ENCODE measurements at places on chromosomes 3 and 15.
A peak's percentile ranks its signal among the peaks of the same experiment; 100 is the strongest.

DNA sequence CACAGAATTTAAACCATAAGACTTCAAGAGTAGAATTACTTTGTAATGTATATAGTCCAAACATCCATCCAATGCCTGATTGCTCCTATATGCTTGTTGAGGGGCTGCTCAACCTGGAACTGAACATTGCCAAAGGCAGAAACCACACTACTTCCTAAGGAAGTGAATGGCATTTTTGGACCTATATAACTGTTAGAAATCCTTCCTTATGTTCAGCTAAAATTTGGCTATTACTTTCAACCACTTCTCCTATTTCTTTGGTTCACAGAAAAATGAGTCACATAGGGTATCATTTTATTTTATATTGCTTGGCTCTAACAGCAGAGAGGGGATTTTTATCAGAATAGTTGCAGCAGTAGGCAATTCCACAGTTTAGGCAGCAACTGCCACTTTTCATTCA lies 342.1 kb downstream of the SLC9A9 start:
- DNase-seq: no peak

DNA sequence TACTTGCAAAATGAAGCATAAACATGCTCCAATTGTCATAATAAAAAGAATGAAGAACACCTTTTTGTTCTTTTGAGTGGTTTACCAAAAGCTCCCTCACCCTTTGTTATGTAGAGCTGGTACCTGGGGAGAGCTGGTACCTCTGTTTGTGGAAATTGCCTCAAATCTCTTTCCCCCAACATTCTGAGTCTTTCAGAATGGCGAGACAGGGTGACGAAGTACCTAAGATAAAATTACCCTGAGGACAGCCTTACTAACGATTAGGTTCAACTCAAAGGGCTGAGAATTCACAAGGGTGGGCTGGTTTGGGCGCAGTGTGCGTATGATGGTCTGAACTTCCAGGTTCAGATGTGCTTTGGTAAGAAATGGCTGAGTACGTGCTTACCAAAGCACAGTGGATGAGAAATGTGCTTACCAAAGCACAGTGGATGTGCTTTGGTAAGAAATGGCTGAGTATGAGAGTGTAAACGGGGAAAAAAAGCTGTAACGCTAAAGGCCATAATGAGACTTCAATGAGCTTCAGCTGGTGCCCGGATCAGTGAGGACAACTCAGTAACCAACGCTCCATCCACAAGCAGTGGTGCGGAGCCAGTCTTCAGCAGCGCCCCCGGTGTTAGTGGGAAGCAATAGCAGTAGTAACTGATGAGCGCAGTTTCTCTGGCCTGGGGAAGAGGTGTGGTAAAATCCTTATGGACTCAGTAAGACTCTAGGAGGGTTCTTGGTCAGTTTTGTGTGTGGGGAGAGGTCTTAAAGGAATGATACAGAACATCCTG lies 72.3 kb upstream of the LRIG1 start:
- DNase-seq: no peak

GRCh38 chr15:39239562-39239961 lies 341.3 kb upstream of the THBS1 start:
- no peak for DNase-seq

DNA sequence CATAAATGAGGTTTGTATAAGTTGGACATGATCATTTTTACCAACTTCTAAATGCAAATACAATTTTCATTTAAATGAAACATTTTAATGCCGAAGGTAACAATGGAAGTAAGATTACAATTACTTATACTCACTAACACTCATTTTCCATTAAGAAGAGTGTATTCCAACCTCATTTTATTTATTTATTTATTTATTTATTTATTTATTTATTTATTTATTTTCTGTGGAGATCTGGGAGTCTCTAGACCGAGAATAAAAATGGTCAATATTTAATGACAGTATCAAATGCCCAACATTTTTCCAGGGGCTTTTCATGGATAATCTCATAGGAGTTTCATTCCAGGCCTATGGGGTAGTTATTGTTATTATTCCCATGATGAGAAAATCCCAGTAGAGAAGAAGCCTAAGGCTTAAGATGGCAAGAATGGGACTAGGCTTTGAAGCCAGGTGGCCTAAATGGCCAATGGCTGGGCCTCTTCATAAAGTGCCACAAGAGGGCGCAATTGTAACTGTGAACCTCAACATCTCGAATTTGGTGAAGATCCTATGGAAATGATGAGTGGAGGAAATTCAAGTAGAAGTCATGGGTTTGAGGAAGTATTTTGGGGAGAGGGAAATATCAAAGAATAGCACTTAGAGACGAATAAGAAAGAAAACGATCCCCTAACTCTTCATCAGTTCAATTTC lies 21.3 kb downstream of the VGLL3 start:
- DNase-seq: no peak

GRCh38 chr15:38877471-38877870 lies 312.9 kb upstream of the RASGRP1 start:
- DNase-seq: no peak

- no peak for DNase-seq
Measured at GRCh38 chr3:130085881-130086280, 4.2 kb downstream of the ALG1L2 start.

DNA sequence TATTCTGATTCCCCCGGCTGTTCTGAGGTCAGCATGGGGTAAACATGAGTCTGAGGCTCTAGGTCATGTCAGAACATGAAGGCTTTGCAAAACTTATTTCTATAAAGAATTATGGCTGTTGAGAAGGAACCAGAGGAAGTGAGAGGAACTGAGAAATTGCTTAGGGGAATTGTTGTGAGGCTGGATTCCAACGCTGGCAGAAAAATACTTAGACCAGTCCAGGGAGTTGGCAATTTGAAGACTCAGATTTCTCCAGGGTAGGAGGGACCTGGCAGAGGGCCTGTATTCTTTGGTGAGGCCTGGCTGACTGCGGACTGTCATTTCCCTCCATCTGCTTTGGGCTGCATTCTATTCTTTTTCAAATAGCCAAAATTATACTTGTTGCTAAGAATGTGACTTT lies 155.5 kb downstream of the PLD1 start:
- peak; percentile 48 for DNase-seq

- DNase-seq: no peak
Measured at GRCh38 chr3:50912746-50913145, 238.0 kb downstream of the DOCK3 start.

DNA sequence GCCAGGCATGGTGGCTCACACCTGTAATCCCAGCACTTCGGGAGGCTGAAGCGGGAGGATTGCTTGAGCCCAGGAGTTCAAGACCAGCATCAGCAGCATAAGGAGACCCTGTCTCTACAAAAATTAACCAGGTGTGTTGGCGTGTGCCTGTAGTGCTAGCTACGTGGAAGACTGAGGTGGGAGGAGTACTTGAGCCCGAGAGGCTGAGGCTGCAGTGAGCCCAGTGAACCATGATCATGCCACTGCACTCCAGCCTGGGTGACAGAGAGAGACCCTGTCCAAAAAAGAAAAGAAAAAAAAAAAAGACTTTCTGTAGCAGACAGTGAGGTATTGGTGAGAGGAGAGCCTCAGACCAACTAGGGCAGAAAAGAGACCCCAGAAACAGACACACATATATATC lies 263.8 kb downstream of the XXYLT1 start:
- DNase-seq: no peak

- peak; percentile 29 for DNase-seq
Measured at GRCh38 chr3:151675858-151676615, 57.7 kb upstream of the AADACL2 start.

DNA sequence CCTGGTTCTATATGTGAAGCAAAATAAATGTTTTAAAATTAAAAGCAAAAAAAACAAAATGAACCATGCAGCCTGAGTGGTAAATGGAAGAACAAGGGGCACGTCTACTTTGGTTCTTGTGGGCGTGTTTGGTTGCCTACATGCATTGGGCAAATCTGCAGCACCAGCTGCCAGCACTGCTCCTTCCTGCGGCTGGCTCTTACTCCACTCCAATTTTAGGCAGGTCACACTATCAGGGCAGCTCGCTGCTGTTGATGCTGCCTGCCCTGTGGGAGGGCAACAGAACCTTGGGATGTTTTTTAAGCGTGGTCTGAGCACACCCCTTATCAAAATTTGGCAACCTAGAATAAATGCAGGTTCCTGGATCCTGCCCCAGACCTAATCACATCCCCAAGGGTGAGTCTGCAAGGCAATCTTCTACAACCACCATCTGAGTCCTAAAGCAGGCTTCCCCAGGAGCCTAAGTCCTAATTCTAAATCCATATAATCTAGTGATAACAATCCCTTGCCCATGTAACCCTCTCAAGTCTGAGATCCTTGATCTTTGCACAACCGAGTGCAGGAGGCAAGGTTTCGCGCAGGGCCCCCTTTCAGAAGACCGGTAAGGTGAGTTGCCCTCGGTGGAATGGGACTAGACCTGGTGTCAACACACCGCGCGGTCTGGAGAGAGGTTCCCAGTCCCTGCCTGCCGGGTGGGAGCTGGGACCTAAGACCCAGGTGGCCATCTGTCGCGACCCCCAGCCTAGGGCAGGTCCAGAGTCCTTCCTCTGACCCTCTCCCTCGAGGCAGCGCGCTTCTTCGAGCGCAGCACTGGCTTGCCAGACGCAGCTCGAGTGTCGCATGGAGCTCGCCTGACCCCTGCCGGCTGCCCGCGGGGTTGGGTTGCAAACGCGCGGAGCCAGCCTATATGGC lies 15.9 kb downstream of the IVD start:
- no peak for DNase-seq

DNA sequence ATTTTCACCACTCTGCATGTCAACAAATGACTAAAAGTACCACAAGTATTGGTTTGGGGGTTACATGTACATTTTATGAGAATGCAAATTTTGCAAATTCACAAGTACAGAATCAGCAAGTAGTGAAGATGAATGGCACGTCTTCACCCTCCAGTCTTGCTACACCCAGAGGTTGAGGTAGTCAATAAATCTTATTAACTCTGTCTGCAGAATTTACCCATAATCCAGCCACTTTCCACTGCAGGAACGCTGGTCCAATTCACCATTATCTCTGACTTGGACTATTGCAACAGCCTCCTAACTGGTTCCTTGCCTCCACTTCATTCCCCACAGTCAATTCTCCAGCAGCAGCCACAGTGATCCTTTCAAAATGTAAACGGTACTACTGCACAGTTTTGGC lies 10.6 kb downstream of the PSMA4 start:
- DNase-seq: no peak

DNA sequence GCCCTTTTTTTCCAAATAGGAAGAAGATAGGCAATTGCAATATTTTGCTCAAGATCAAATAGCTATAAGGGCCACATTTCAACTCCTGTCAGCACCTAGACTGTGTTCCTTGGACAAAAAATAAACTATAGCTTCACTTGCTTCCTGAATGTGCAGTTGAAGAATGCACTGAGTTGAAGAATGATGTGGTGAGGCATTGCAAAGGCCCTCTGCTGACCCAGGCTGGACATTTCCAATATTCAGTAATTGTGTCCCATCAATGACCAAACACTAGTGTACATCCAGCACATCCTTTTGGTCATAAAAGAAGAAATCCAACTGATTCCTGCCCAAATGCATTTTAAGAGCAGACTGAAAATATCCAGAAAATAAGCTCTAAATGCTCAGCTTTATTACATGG lies 424.8 kb upstream of the TGFBR2 start:
- DNase-seq: no peak

- DNase-seq: peak; percentile 4
Measured at GRCh38 chr3:98329392-98330124, 24.1 kb upstream of the OR5K4 start.

DNA sequence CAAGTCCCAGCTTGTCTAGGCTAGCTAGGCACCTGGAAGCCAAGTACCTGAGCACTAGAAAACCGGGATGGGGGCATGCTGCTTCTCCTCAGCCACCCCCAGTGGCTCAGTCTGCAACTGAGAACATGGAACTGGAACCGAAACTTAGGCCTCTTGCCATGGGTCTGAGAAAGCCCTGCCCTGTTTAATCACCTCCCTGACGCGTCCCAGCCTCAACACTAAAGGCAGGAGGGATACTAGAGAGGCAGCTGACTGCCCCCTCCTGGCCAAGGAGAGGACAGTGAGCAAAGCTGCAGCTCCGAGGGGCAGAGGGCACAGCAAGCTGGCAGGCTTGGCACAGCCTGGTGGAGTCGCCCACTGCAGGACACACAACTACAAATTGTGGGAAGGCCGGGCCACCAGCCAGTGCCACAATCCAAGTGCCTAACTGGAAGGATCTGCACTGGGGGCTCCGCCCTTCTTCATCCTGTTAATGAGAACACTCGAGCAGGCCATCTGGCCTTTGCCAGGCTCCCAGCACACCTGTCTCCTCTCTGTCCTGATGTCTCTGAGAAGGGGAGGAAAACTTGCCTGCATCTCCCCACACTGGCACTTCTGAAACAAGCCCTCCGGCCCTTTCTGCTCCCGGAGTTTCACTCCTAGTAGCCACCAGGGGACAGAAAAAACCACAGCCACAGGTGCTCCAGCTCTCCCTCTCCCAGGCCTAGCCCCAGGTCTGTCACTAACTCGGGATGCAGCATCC lies 53.7 kb downstream of the BDH1 start:
- no peak for DNase-seq

GRCh38 chr3:181790561-181790960 lies 78.8 kb downstream of the SOX2 start:
- DNase-seq: no peak

GRCh38 chr3:154971341-154971740 lies 108.8 kb upstream of the MME start:
- DNase-seq: no peak

GRCh38 chr3:111864821-111865656 lies 6.0 kb downstream of the PHLDB2 start:
- DNase-seq: peak; percentile 77

GRCh38 chr3:133227813-133228212 lies 172.0 kb upstream of the BFSP2 start:
- no peak for DNase-seq

GRCh38 chr3:20680990-20681628 lies 495.1 kb upstream of the SGO1 start:
- DNase-seq: no peak

DNA sequence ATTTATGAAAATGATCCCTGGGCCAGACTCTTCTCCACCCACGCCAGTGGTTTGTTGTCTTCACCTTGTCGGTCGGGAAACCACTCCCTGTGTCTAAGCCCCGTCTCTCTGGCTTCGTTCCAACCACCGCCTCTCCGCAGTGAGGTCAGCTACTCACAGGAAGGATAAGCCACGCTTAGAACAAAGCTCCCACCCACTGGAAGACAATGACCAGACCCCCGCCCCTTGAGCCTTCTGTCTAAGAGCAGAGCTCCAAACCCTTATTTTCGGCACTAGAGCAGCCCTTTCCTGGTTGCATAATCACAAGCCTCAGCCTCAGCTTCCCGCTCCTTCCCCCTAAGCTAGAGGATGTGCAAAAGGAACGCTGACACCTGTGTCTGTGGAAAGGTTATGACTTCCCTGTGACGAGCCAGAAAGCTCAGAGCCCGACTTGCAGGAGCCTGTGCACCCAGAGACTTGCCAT lies 114.9 kb upstream of the MEF2A start:
- no peak for DNase-seq
